Breast epithelium (tissue), 4 donors: ENCODE measurements at places on chromosomes 2 and 18.

GRCh38 chr2:26740346-26740745 is 23.7 kb upstream of the SLC35F6 start:
- no peak for DNase-seq

- no peak for DNase-seq
Observed at GRCh38 chr2:75241696-75242095, 42.4 kb upstream of the TACR1 start.

- peak; percentile 88 for DNase-seq
Observed at GRCh38 chr2:233926806-233927205, 9.6 kb downstream of the TRPM8 start.

- DNase-seq = no peak
Observed at GRCh38 chr18:78721981-78722380, 257.6 kb upstream of the SALL3 start.

DNA sequence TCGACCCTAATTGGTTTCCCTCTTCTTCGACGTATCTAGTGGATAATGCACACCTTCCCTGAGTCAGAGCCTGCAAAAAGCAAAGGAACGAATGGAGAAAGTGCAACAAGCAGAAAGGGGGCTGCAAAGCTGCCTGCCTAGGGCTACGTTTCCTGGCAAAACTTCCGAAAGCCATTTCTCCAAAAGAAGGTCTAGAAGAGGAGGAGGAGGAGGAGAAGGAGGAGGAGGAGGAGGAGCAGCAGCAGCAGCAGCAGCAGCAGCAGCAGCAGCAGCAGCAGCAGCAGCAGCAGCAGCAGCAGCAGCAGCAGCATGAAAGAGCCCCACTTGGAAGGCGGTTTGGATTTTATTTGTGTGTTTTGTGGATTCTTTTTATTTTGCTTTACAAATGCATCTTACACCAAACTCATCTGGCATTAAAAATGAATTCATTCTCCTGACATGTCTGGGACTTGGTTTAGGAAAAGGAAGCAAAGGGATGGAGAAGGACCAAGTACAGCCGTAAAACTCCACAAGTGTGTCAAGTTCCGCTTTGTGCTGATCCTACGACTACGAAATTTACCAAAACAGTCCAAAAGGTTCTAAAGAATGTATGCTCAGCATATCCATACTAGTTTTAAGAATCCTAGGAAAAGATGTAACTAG is 2.0 kb downstream of the TCF4 start:
- DNase-seq = no peak

GRCh38 chr2:27079233-27080139 is 1.1 kb downstream of the EMILIN1 start:
- no peak for DNase-seq

DNA sequence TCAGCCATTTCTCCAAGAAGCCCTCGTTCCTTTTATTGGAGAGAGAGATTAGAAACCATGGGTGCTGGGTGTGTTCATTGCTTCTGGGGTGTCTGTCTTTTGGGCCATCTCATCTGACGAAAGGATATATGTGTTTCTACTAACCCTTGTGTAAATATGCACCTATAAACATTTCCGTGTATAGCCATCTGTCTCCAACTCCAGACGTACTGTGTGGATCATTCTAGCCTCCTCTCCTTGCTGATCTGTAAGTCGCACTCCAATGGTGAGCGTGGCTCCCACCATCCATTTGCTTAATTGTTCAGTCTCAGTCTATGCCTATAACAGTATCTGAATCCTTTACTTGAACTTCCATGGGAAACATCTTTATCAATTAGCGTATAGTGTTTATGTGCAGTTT is 1.8 kb downstream of the RBFA start:
- no peak for DNase-seq

GRCh38 chr2:164711766-164712138 is 90.5 kb upstream of the GRB14 start:
- DNase-seq = no peak

- DNase-seq = no peak
Observed at GRCh38 chr18:79345981-79346380, 49.7 kb upstream of the NFATC1 start.

- DNase-seq = no peak
Observed at GRCh38 chr18:2030647-2031046, 540.7 kb downstream of the METTL4 start.

DNA sequence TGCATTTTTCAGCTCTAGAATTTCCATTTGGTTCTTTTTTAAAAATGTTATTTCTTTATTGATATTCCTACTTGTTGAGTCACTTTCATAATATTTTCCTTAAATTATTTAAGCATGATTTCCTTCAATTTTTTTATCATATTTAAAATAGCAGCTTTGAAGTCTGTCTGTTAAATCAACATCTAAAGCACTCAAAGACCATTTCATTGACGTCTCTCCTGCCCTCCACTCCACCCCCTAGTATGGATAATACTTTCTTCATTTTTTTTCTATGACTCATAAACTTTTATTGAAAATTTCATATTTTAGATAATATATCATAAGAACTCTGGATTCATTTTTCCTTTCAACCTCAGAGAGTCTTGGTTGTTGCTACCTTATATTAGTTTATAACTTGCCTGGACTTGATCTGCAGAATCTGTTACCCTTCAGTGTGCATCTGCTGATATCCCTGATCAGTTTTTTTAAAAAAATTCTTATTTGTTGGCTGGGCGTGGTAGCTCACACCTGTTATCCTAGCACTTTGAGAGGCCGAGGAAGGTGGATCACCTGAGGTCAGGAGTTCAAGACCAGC is 59.0 kb upstream of the ZNF396 start:
- no peak for DNase-seq

DNA sequence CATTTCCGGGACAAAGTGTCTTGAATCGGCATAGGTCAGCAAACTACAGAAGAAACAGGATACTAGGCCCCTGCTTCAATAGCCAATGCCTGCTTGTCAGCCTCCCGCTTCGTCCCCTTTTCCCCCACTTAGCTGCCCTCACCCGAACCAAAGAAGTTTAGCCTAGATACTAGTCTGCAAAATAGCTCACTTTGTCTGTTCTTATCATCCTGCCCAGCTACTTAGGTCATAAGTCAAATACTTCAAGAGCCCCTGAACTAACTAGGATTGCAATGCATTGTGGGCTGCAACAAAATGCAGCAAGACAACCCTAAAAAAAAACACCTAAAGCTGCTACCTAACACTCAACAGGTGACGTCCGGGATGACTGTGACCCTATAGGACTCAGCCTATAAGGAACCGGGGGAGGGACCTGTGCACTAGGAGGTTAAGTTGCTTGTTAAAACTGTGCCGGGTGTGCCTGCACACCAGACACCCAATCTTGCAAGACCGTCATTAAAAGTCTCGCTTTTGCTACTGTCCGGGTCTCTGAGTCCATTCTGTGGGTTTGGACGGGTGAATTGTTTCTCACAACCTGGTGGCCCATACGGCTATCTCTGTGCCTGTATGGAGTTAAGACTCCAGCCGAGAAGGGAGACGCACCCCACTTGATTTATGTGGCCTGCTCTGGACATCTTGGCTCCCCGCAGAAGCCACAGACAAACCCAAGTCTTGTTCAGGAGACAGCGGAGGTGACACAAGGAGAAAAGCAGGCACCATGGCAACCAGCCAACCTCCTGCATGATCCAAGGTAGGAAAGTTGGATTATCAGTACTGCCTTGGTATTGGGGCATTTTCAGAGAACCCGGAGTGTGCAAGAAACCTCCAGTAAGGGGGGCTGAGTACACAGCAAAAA is 105.9 kb downstream of the HIBCH start:
- no peak for DNase-seq

GRCh38 chr2:178075006-178075326 is 2.4 kb upstream of the PDE11A start:
- no peak for DNase-seq

GRCh38 chr2:144586476-144586875 is 66.6 kb upstream of the ZEB2 start:
- no peak for DNase-seq

DNA sequence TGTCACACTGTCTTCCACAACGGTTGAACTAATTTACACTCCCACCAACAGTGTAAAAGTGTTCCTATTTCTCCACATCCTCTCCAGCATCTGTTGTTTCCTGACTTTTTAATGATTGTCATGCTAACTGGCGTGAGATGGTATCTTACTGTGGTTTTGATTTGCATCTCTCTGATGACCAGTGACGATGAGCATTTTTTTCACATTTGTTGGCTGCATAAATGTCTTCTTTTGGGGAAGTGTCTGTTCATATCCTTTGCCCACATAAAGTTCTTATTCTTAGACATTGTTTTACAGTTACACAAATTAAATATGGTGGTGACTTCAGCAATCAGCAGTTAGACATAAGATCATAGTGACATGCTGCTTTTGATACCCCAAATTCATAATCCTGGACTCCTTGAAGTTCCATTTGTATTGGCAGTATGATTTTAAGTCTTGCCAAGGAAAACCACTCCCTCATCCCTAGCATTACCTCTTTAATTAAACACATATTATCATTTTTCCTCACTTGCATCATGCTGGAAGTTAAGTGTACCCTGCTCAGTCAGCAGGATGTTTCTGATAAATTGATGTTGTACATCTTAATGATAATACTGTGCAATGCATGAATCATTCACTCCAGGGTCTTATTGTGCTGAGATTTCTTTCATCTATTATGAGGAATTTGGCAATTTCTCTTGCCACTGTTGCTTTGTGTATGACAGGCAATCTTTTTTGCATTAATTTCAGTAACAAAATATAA is 67.6 kb upstream of the STAT1 start:
- no peak for DNase-seq

DNA sequence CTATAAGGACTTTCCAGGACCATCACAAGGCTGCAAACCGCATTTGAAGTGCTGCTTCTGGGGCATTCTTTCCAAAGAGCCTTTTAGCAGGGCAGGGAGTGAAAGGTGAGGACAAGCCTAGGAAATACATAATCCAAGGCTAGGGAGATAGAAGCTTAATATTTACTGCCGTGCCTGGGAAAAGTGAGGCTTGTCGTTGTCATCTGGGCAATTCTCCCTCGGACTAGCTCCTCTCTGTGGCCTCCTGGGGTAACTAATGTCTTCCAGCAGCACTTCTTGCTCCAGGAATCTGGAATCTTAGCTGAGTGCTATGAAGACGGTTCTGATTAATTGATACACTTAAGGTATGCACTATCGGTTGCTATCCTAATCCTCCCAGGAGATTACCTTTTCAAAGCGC is 69.3 kb upstream of the ATL2 start:
- DNase-seq = no peak

GRCh38 chr2:95258271-95258670 is 16.0 kb upstream of the PROM2 start:
- DNase-seq = no peak

DNA sequence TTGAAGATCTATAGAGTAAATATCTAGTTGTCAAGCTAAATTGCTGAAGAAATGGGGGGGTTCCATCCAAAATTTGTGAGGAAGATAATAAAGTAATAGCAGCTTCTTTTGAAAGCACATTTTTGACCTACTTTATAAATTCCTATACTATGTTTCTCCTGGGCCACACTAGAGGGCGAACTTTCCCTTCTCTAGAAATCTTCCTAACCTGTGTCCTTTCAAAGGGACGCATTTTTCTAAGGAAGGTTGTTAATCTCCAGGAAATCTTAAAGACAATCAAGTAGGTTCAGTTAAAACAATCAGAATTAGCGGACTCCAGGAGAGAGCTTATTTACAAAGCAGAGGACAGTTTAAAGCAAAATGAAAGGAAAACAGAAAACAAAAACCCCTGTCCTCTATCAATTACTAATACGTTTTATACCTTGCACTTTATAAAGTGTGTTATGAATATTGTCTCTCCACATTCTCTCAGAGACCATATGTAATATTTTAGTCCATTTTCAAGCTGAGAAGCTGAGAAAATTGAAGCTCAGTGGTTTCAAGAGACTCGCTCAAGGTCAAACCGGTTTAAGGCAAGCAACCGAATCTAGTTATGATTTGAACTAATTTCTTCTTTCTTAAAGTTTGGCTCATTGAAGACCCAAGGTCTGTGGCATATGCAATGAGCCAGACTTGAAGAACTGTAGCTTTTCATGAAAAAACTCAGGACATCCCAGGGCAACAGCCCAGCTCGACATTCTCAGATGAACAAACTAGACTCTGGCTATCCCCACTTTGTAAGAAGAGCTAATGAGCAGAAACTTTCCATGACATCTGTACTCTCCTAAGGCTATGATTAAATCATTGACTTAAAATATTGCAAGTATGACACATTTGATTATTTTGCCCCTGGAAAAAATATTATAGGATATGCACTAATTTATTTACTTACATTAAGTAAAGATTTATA is 273.6 kb downstream of the PAX3 start:
- no peak for DNase-seq

- DNase-seq = no peak
Observed at GRCh38 chr2:17747684-17748452, 5.7 kb downstream of the SMC6 start.

- DNase-seq = no peak
Observed at GRCh38 chr2:48467637-48468036, 62.3 kb upstream of the STON1 start.

DNA sequence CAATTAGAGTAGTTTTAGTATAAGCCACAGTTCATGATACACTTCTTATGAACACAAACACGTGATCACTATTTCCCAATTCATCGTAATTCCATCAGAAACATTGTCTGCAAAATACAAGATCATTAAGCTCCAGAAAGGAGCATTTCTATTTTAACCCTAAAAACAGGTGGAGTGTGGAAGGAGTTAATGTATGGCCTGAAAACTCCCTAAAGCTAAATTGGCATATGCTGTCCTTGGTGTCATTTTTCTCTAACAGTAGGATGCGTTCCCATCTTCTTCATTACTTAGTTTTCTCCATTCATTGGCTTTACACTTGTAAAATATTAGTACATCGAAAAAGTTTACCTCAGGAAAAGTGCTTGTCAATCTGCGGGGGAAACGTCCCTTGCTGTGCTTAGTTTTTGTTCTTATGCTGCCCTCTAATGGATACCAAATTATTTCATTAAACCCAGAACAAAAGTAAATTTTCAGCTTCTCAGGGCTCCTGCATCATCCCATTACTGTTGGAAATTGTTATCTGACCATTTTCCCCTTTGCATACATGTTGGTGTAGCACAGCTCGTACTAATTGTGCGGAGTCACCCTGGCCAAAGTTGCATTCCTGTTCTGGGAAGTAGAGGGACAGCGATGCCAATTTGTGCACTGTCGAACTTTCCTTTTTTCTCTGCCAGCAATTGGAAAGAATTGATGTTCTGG is 153.4 kb downstream of the GPD2 start:
- DNase-seq = no peak

- no peak for DNase-seq
Observed at GRCh38 chr2:97733341-97734035, 20.1 kb downstream of the ZAP70 start.

DNA sequence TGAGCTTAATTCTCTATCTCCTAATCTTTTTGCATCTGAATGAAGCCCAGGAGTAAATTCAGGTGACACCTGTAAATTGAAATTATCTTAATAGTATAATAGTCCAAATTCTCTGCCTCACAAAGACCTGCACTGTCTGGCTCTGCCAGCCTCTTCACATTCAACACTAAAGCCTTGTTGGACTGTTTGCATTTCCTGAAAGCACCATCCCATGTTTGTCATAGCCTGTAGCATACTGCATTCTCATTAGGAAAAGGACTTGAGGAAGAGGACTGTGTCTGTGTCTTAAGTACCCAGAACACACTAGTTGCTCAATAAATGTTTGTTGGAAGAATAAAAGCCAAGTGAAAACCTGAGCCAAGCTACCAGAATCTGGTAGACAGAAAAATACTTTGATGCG is 42.9 kb upstream of the GRHL1 start:
- DNase-seq = no peak
